ENCODE measurements at places on chromosomes 16 and 17.

GRCh38 chr16:66844009-66844341 lies 239 bp upstream of the CA7 start:
- no peak for DNase-seq

DNA sequence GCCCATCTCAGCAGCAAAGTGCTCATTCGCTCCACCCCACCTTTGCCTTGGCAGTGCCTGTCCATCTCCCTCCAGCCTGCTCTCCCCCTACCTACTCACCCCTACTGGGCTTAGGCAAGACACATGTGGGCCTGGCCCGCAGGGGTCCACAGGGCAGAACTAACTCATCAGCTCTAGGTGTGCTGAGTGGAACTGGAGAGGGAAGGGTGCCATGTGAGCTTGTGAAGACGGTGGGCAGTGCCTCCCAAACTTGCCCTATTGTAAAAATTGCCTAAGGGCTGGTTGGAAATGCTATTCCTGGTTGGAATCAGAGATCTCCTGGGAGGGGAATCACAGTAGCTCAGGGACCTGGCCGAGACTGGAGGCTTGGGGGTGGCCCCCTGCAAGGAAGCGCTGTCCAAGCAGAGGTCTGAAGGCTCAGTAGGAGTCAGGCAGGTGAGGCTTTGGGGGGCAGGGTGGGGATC lies 29.1 kb upstream of the TNS4 start:
- peak; percentile 26 for DNase-seq

DNA sequence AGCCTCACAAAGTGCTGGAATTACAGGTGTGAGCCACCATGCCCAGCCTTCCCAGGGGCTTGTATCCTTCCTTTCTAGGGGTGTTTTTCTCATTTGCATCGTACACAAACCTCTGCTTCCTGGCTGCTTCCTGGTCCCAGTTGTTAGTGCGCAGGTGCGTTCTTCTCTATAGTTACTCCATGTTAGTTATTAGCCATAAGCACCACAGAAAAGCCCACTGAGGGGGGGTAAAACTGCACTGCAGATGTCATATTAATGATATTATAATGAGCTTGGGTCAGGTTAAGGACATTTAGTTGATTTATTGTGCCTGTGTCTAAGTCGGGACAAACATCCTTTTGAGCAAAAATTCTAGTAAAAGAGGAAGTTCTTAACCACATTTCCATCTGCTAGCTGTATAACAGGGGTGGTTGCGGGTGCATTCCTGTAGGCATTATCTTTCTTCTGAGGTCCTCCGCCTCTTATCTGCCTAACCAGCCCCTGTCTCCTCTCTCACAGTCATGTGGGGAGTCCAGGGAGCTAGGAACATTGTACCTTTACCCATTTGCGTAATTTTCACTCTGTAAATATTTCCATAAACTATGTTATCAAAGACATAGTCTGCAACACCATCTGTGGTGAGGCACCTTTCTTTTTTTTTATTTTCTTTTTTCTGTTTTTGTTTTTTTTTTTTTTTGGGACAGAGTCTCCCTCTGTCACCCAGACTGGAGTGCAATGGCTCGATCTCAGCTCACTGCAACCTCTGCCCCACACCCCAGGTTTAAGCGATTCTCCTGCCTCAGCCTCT lies 23.6 kb upstream of the ATF7IP2 start:
- no peak for DNase-seq

GRCh38 chr17:55325406-55325805 lies 60.6 kb downstream of the HLF start:
- DNase-seq = no peak

DNA sequence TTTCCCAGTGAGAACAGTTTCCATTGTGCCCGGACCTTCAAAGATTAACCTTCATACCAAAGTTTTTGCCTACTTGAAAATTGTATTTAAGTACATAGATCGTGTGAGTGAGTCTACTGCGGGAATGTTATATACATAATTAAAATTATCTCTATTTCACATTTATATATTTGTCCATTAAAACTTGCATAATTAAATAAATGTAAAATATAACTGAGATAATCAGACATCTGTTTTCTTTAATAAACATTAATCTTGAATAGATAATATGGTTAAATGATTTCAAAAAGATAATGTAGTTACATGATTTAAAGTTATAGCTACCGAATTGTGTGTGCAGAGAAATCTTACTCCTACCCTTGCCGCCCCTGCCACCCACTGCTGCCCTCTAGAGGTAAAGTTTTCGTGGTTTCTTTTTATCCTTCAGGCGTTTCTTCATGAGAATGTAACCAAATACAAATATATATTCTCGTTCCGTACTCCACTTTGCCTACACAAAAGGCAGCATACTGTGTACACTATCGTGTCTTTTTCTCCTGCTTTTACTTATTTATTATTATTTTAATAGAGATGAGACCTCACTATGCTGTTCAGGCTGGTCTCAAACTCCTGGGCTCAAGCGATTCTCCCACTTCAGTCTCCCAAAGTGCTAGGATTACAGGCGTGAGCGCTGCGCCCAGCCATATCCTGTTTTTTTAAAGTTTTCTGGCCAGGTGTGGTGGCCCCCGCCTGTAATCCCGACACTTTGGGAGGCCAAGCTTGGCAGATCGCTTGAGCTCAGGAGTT lies 35.6 kb downstream of the RPA1 start:
- no peak for DNase-seq

DNA sequence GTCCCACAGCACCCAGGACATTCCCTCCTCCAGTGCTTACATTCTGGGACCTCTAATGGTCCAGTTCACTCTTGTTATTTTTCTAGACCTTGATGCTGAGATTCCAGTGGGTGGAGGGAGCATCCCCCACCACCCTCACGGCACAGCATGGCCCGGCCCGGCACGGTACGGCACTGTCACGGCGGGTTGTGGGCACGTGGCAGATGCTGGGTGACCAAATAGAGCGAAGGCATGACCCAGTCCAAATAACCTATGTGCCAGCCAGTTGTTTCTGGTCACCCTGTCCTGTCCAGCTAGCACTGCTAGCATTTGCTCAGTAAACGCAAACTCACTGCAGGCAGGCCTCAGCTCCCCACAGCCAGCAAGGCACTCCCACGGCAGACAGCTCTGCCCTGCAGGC lies 204.7 kb downstream of the ENGASE start:
- no peak for DNase-seq

- DNase-seq = no peak
Measured at GRCh38 chr17:78953356-78954350, 26.1 kb downstream of the LGALS3BP start.

DNA sequence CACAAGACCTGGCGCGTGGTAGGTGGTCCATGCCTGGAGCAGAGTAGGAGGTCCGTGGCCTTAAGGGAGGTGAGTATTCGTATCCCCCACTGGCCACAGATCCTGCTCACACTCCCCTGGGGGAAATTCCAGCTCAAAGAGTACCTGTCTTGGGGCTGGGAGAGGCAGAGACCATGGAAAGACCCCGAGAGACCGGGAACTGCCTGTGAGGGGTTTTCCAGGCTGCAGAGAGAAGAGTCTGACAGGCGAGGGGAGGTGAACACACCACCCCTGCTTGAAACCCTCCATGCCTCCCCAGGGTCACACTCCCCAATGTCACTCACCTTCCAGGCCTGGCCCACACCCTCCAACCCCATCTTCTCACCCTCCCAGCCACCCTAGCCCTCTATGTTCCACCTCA lies 12.6 kb upstream of the SNN start:
- no peak for DNase-seq

- DNase-seq = no peak
Measured at GRCh38 chr17:73387746-73388577, 76.2 kb upstream of the CDC42EP4 start.

DNA sequence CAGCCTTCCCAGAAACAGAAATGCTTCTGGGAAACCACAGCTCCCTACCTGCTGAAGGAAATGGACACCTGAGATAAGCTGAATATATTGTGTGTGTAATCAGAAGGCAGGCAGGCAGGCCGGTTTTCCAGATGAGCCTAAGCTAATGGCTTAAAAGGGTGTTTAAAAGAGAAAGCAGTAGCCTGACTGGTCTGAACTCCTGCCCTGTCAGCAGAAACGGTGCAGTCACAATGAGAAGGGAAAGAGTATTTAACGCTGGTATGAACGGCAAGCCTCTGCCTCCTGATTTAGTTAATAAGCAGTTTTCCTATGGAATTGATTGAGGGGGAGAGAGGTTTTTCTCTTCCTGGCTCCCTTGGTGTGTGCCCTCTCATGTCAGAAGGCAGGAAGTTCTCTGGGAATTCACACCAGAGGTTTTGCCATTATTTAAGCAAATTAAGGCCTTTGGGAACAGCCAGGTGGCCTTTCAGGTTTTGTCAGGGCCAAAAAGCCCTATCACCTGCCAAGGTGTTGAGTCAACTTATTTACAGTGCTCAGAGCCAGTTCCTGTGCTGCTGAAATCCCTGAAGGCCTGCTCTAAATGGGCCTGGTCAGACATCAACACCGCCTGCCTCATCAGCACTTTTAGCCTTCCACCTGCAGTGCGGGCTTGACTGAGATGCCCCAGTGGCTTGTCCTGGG lies 41.6 kb downstream of the CDH1 start:
- no peak for DNase-seq

DNA sequence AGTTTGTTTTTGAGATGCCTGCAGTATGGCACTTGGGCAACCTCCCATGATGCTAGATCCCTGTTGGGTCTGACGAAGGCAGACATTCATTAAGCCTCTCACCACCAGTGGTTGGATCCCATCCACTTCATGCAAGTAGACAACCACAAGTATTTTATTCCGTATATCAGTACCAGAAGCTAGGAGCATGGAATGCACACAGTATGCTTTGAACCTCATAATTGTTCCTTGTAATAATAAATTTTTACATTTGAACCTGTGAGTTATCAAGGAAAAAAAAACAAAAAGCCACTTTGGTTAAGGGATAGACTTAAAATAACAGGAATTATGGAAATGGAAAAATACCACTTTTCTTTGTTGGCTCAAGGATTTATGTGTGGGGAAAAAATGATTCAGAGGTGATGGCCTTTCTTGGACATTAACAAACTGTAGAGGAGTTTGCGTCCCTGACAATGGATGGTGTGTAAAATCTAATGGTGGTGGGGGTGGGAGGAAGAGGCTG lies 107.1 kb upstream of the KCNJ16 start:
- DNase-seq = no peak

DNA sequence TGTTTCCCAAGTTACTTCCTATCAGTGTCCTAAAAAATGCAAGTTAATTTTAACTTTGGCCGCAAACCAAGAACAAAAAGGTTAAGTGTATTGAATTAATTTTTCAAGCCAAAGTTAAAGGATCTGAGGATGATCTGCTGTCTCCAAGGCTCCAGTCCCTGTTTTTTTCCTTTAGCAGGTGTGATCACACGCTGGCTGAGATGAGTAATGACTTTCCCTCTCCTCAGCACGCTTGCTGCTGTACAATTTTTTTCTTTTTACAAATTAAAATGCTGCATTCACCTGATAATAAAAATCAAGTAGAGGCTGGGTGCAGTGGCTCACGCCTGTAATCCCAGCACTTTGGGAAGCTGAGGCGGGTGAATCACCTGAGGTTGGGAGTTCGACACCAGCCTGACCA lies 3.9 kb upstream of the TNFSF12 start:
- DNase-seq = no peak

DNA sequence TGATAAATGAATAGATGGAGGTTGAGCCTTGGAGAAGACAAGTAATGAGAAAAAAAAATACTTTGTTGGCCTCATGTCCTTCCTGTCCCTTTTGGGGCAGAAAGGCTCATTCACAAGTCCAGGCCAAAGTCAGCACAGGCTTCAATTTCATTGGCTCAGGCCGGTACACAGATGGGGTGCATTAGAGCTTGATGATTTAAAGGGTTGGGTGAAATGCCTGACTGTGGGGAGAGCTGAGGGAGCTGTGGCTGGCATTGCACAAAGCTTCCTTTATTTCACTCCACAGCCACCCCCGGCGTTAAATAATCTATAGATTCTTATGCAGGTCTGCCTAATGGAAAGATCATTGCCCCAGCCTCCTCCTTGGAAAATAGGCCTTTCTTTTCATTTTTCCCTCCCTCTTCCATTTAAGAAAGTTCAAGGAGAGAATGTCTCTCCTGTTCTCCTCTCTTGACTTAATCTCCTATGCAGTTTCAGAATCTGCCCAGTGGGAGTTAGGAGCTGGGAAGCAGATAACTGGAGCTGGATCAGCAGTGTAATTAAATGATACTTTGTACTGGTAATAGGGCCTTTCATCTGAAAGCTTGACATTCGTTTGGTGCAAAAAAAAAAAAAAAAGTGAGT lies 24.4 kb downstream of the YPEL2 start:
- DNase-seq = no peak

GRCh38 chr16:48152226-48152625 lies 3.6 kb downstream of the ABCC12 start:
- no peak for DNase-seq

GRCh38 chr17:69820876-69821473 lies 254.1 kb upstream of the KCNJ16 start:
- DNase-seq = no peak

DNA sequence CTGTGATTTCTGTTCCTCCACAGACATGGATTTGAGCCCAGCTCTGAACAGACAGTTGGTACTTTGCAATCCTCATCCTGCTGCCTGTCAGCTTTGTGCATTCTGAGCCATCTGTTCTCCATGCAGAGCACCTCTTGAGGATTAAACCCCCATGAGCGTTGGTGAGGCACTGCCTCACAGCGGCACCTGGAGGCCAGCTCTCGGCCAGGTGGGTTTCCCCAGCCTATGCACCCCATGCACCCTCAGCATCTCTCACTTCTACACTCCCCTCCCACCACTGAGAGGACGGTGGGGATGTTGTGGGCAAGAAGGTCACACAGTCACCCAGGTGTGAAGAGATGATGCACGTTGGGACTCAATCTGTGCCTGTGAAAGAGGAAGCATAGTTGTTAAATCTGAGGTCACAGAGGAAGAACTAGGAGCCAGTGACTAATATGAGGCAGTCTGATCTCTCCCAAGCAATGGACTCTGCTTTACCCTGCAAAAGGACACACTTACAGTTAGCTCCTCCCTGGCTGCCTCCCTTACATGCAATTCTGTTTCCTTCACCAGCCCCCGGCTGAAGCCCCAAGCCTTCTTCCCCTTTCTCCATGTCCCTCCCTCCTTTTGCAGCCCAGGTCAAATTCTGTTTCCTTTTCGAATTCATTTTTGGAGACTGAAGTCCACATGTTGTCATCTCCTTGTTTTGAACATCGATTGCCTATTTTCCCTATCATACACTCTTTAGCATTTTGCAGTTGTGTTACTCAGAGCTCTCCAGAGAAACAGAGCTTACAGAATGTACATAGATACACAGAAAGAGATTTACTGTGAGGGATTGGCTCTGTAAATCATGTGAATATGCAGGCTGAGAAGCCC lies 58.5 kb downstream of the HS3ST3B1 start:
- no peak for DNase-seq

DNA sequence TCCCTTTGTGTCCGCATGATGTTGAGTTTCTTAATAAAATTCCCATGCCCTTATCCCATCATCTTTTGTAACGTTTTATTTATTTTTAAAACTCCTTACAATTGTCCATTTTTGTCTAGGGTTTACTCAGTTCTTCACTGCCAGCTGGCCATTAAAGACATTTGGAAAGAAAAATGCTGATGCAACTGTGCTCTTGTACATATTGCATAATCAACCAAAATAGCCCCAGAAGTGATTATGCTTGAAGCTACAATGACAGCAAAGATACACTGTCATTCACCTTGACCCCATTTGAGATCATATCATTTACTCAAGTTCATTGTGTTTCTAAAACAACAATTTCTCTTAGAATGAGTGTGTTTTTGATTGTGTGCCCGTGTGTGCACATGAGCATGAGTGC lies 1074.6 kb upstream of the RBFOX1 start:
- DNase-seq = no peak
